Non-pigmented ciliary epithelial cell (primary cell): ENCODE measurements at places on chromosomes 16 and 17.

GRCh38 chr17:75799402-75799801 lies 14.8 kb downstream of the UNK start:
- no peak for DNase-seq

GRCh38 chr17:17739388-17740066 lies 58.3 kb downstream of the RAI1 start:
- no peak for DNase-seq

- no peak for DNase-seq
Measured at GRCh38 chr17:4607773-4608187, 23.5 kb downstream of the SMTNL2 start.

DNA sequence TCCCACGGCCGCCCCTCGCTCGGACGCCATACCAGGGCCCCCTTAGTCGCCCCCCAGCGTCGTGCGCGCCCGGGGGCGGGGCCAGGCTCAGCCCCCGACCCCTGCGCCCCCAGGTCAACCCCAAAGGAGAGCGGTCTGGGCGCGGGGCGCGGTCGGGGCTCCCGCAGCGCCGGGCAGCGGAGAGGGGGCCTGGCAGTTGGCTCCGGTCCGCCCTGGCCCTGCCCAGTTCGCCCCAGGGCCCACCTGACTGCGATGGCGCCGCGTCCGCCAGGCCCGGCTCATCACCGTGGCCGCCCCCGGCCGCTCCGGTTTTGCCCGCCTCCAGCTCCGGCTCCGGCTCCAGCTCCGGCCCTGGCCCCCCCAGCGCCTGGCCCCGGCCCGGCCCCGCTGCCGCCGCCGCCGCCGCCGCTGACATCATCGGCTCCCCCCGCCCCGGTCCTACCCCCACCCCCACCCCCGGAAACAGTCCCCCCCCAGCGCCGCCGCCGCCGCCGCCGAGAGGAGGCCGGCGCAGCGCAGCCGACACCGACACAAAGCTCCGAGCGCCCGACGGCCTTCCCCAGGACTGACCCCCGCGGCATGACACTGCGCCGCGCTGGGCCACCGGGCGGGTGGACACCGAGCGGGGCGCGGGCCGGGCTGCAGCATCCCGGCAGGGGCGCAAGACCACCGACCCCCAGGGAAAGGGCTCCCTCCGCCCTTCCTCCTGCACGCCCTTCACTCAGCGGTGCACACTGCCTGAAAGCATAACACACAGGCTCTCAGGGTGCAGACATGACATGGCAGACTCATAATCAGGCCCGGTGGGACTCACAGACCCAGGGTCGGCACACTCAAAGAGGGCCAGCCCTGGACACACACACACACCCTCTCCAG lies at the start of gene ZBTB4:
Gene ZBTB4 (minus strand): TSS at position 419 of the 876 bp plus-strand sequence. CDS start 12,830 bp downstream, outside the sequence.
- DNase-seq, result no peak

- DNase-seq, result no peak
Measured at GRCh38 chr16:30525844-30526136, 576 bp downstream of the ZNF768 start.

DNA sequence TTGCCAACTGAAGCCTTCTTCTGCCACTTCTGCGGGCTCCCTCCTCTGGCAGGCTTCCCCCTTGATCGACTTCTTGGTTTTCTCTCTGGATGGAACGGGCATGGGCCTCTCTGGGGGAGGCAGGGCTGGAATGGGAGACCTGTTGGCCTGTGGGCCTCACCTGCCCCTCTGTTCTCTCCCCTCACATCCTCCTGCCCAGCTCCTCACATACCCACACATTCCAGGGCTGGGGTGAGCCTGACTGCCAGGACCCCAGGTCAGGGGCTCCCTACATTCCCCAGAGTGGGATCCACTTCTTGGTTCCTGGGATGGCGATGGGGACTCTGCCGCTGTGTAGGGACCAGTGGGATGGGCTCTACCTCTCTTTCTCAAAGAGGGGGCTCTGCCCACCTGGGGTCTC lies 6.5 kb upstream of the LASP1NB start:
- no peak for DNase-seq

GRCh38 chr17:79983456-79983855 lies 52.2 kb downstream of the TBC1D16 start:
- DNase-seq, result no peak
